Activated B cell treated with CpG ODN at 0.5 μM for 24 hours (primary cell): ENCODE measurements at places on chromosomes 16 and 17.

DNA sequence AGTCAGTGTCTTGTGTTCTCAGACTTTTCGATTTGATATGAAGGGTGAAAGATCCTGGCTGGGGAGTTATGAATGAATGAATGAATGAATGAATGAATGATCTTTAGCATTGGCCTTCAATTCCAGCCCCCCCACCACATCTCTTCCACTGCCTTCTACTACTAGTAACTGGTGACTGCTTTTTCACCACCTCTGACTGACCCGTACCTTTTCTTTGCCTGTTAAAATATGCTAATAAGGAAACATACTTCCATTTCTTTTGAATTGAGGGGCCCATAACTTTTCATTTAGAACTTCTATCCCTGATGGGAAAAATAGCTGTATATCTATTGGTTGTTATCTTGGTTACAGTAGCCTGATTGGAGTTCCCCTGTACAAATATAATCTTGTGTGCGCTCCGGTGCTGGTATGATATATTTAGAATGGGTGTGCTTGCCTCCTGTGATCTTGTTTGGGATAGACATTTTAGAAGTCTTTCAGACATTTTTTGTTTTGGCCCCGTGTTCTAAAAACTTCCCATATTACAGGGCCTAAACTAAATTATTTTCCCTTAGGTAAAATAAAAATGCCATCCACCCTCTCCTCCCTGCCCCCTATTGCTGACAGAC is 3.4 kb downstream of the LYRM1 start:
- peaks cover 20% of the 10 kb centered on the region for H3K36me3 ChIP-seq
- H3K27ac ChIP-seq: peak overlapping the region; percentile 80
- H3K27me3 ChIP-seq: no peaks in the 10 kb centered on the region
- H3K4me3 ChIP-seq: peak overlapping the region; percentile 62

DNA sequence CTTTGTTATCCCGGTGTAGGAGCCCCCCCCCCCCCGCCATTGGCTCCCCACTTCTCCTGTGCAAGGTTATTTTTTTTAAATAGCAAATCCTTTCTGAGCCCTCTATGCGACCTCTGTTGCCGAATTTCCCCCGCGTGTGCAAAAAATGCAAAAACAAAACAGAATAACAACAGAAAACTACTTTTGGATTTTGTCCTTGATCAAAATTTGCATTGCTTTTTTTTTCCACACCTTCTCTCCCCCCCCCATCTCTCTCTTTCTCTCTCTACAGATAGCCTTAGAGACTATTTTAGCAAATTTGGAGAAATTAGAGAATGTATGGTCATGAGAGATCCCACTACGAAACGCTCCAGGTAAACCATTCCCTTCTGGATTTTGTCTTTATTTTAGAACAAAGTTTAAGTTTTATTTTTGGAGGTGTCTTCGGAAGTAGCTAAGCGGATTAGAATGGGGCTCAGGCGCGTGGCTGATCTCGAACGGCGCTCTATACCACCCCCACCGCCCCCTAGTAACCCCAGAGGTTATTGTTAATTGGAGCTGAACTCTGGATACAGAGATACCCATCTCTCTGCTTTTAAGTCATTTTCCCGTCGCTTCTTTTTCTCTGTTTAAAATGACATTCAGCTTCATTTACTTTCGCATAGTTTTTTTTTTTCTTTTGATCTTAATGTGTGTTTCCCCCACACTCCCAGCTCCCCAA is 1.0 kb downstream of the MSI2 start:
- H3K4me3 ChIP-seq: peak overlapping the region; percentile 94
- H3K36me3 ChIP-seq: peaks cover 23% of the 10 kb centered on the region
- peaks cover 57% of the 10 kb centered on the region for H3K4me1 ChIP-seq
- no peaks in the 10 kb centered on the region for H3K27me3 ChIP-seq

- DNase-seq: no peak
- no peaks in the 10 kb centered on the region for H3K27me3 ChIP-seq
- no peak overlapping the region for H3K27ac ChIP-seq
- no peaks in the 10 kb centered on the region for H3K36me3 ChIP-seq
- H3K4me1 ChIP-seq: no peaks in the 10 kb centered on the region
These were observed 436.2 kb downstream of the SLC39A11 start for GRCh38 chr17:72656130-72656763.

GRCh38 chr16:2458887-2459646 is 842 bp upstream of the TEDC2 start:
- H3K4me3 ChIP-seq: peak overlapping the region; percentile 86
- no peaks in the 10 kb centered on the region for H3K27me3 ChIP-seq
- no peak for DNase-seq
- H3K36me3 ChIP-seq: peaks cover 4% of the 10 kb centered on the region

DNA sequence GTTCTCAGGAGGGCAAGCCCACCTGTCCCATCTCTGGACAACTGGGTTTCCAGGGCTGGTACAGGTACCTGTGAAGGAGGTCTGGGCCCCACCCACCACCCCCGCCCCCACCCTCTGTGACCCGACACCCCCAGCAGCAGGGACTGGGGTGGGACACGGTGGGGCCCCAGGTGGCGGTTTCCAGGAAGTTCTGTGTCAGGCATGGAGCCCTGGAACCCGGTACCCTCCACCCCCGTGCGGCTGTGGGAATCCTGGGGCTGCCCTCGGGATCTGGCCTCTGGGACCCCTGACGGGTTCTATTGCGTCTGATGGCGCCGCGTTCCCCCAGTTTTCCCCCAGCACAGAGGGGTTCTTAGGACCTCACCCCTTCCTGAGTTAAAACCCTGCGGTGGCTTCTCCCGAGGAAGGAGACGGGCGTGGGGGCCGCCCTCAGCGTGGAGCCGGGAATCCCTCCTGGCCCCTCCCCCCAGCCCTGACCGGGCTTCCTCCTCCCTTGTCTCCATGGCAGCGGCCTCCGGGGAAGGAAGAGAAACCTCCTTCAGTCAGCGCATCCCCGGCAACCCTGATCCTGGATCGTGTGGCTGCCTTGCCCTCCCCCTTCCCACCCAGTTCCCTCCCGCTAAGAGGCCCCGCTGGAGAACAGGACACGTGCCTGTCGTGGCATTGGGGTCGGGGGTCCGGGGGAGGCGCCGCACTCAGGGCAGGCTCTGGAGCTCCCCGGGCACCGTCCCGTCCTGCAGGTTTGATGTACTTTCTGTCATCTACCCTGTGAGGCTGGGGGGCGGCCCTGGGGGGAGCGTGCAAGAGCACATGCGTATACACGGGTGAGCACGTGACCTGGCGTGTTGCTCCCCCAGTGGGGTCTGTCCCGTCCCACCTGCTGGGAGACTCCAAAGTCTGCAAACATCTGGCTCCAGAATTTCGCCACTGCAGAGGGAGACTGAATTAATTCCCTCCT is 30.3 kb downstream of the CACNA1H start:
- no peaks in the 10 kb centered on the region for H3K27me3 ChIP-seq
- H3K27ac ChIP-seq: no peak overlapping the region
- H3K4me3 ChIP-seq: no peak overlapping the region
- no peaks in the 10 kb centered on the region for H3K36me3 ChIP-seq

DNA sequence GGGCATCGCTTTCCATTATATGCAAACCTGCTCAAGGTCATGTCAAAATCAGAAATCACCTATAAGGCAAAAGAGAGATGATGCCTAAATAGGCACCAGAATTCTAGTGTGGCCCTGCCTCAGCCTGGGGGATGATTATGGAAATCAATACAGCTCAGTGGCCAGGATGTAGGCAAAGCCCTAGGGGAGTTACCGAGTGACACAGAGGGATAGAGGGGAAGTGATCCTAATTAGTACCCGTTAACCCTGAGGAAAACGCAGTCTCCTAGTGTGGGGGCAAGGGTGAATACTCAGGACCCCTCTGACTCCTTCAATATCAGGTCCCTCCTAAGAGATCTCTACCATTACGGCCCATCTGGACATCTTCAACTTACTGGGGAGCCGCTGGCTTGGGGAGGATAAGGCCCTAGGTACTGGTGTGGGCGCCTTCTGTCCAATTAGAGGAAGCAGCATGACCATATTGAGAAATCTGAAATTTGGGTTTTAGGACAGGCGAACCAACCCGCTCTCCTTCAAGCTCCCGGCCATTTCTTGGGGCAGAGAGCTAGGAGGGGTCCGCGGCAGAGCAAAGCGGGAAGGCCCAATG is 725 bp downstream of the NT5C3B start:
- no peak for DNase-seq
- H3K27ac ChIP-seq: no peak overlapping the region
- H3K36me3 ChIP-seq: peaks cover 19% of the 10 kb centered on the region
- H3K27me3 ChIP-seq: no peaks in the 10 kb centered on the region
